T-cell (primary cell): ENCODE measurements at places on chromosomes 7 and 10. TPM values are rescaled to one million over a fixed set of nuclear protein-coding genes. Genes with fewer than 3 reads are reported as not detected.

EN2 gene
- total RNA-seq: not detected

DNA sequence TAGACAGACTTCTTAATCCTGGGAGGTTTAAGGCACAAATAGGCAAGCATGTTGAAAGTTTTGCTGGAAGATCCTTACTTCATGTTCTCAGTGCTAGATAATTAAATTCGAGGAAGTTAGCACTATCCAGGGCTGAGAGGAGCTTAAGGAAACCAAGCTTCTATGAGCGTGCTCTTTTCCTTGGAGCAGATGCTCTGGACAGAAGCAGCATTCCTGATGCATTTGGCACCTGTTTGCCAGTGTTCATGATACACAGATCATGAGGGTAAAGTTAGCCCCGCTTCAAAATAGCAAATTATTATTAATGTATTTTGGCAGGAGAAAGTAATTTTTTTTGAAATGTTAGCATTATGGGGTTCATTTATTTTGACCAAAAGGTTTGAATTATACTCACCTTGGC lies 9.4 kb downstream of the HDAC9 start:
- DNase-seq: no peak

DRGX gene
- not detected for total RNA-seq

RAMP3 gene
- total RNA-seq: not detected

- no peak for DNase-seq
These were observed 900.8 kb downstream of the XPNPEP1 start for GRCh38 chr10:109022417-109023049.

BMPER gene
- total RNA-seq: 0.20 TPM

SFRP4 gene
- not detected for total RNA-seq

- DNase-seq: no peak
These were observed 121.9 kb downstream of the SMURF1 start for GRCh38 chr7:99021941-99022560.

GRCh38 chr7:68671046-68671445 lies 927.2 kb upstream of the AUTS2 start:
- no peak for DNase-seq

- no peak for DNase-seq
These were observed 654.0 kb downstream of the SDK1 start for GRCh38 chr7:3955026-3955425.

VIPR2 gene
- total RNA-seq: not detected

GRCh38 chr10:86979977-86980448 lies 11.7 kb downstream of the ADIRF start:
- DNase-seq: no peak

DNA sequence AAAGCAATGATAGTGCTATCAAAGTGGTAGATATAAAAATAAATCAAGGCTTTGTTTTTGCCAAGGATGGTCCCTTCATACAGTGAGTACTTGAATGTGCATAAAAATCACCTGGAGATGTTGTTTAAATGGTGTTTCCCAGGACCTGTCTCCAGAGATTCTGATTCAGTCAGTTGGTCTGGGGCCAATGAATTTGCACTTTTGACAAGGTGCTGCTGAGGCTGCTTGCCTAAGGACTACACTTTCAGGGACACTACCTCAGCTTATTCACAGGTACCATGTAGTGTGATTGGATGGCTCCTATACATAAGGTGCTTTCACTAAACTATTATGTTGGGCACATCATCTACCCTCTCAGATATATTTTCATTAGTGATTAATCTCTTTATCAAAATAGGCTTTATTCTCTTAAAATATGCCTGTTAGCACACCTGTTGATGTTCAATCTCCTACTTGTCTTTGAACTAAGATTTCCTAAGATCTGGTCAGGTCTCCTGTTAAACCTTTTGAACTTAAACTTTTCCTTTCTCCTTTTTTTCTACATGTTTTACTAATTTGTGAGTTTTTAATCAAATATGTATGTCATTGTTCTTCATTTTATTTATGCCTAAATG lies 24.3 kb downstream of the CAPZA2 start:
- DNase-seq: no peak

ST8SIA6 gene
- 4.0 TPM for total RNA-seq

DNA sequence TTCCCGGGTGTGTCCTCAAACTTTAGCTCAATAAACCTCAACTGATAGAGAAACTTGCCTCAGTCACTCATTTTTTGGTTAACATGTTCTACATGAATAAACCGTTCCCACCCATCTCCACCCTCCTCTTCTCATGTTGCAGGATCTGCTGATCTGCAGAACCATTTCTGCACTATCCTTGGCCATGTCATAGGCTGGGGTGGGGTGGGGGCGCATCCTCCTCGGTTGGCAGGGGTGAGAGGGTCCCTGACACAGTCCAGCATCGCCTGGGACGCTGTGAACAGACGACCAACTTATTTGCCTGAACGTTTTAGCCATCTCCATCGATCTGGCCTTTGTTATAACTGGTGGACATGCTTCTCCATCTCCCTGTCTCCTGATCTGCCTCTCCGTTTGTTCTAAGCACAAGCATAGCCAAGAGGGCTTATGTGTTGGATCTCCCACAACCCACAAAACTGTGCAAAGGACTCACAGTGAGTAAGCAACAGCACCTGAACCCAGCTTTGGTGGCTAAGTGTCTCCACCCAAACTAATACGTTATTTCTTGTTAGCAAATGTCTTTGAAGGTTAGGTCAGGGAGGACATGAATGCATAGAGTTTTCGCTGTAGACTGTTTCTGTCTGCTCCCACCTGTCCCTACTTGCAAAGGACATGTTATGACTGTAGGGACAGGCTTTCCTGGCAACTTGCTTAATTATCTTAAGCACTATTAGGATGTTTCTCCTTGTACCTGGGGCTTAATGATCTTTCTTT lies 51.7 kb downstream of the PRKCQ start:
- DNase-seq: no peak

HGF gene
- not detected for total RNA-seq

- no peak for DNase-seq
These were observed 104.7 kb downstream of the SORBS1 start for GRCh38 chr10:95456516-95456915.

DNA sequence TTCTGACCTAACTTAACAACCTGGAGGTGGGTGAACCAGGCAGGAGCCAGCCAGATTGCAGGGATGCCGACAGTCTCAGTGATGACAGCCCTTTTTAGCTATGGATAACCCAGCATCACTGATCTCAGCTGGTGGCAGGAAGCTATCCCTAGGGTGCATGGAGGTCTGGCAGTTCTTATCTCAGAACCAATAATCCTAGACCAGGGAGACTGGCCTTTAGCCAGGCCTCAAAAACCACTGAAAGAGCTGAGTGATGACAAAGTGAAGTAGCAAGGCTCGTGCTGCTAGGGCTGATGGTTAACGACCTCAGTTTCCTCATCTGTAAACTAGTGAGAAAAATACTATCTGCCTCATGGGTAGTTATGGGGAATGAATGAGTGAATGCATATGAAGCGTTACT lies 112.5 kb downstream of the RALA start:
- DNase-seq: no peak

SIRT1 gene
- total RNA-seq: 46.7 TPM

GRCh38 chr7:38630720-38631673 lies at the start of gene AMPH:
TSS of gene AMPH (minus strand) at chr7:38631373. CDS start at chr7:38631351, 22 bp downstream.
- no peak for DNase-seq

PTER gene
- total RNA-seq: 12.9 TPM

STAM gene
- total RNA-seq: 26.2 TPM

DNA sequence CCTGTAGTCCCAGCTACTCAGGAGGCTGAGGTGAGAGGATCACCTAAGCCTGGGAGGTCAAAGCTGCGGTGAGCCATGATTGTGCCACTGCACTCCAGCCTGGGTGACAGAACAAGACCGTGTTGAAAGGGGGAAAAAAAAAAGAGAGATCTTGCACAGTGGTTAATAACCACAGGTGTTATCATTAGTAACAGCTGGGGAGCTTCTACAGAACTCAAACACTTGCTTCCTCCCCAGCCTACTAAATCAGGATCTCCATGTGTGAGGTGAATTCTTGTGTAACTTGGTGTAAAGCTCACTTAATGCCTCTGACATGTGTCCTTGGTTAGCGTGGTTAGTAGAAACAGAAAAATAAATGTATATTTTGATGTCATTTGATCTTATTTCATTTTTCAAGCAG lies 43.9 kb upstream of the BMS1 start:
- DNase-seq: no peak
